ENCODE measurements at places on chromosomes 1 and 21.

- no peak for DNase-seq
Observed at GRCh38 chr1:152252157-152252556, 28.2 kb upstream of the HRNR start.

GRCh38 chr1:47232187-47232874 lies at the start of gene TAL1:
Gene TAL1, minus strand, starts transcription at chr1:47232225. Its CDS starts 6,337 bp downstream, at chr1:47225888.
- DNase-seq, result no peak

DNA sequence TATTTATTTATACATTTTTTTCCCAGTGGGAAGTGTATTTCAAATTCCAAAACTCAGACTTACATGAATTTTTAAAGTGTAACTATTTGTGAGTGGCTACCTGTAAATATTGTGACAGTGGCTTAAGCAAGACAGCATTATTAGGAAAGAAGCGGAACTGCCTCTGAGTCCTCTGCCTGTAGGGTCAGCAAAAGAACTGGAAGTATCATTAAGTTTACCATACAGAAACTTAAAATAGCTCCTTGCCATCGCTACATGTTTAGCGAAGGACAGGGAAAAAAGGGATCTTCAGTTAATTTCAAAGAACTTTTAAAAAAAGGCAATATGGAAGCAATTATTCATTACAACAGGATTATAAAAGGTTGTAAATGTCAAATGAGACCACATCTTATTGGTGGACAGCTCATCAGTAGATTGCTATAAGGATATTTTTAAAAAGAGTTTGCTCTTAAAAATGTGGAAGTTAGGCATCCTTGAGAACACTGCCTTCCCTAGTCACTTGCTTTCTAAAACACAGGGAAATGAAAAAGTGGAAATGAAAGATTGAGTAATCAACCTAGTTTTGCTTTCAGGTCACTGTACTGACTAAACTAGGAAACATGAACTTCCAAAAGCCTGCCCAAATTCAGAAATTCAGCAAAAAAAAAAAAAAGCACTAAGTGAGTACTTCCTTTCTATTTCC lies 39.2 kb downstream of the NSL1 start:
- no peak for DNase-seq

DNA sequence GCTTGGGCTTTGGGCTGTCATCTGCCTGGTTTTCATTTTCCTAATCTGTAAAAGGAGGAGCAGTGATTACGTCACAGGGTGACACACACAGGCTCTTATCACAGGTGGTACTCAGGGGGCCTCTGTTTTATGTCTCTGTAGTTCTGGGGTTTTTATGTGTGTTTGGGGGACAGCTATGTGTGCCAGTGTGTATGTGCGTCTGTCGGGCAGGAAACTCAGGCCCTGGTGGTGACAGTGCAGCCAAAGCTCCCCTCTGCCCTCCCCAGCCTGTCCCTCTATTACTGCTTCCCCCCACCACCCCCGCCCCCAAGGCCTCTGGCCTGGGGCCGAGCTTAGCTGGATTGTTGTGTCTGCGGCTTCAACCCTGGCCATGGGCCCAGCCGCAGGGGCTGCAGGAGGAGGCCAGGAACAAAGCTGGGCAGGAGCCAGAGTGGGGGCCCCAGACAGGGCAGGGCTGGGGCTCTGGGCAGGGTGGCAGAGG lies 13.3 kb downstream of the MFAP2 start:
- no peak for DNase-seq

GRCh38 chr1:12173041-12173509 lies 6.3 kb downstream of the TNFRSF1B start:
- no peak for DNase-seq

DNA sequence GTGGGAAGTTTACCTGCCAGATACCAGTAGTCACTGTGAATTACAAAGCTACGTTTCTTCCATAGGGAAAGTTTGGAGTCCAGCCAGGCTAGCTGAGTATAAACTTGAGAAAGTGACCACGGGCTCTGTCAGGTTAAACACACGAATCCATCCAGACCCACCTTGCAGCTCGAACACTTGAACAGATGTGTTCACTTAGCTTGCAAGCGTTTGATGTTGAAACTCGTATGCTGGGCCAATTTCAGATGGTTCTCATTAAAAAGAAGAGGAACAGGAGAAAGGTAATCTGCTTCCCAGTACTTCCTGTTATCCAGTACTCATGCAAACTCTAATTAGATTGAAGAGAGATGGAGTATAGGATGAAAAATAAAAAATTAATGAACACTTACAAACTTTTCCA lies 636.4 kb downstream of the SMYD3 start:
- no peak for DNase-seq

GRCh38 chr1:150563340-150564038 lies 14.3 kb downstream of the ADAMTSL4 start:
- peak; percentile 68 for DNase-seq

- DNase-seq, result no peak
Observed at GRCh38 chr1:31479811-31480210, 66.8 kb downstream of the SERINC2 start.

GRCh38 chr1:6523566-6523965 lies 30.7 kb downstream of the NOL9 start:
- DNase-seq, result no peak

DNA sequence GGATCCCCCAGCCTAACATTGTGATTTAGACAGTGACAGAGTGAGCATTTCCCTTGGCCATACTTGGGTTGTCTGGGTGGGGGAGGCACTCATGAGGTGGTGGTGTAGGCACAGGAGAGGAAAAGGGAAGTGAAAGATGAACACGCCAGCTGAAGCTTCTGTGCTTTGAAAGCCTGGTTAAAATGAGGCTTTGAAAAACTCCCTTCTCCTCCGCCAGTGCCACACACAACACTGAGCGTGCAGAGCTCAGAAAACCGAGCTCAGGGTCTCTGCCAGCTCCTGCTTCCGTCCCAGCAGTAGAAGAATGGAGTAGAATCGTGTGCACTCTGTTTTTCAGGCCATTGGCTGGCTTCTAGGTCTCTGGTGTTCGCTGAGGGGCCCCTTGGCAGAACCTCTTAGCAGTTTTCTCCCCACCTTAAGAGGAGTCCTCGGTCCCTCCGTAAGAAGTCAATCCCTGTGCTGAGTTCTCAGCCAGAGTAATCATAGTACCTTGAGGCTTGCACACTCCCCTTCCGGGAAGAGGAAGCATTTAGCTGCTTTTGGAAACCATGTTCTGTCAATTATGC lies 12.9 kb downstream of the PLEKHM2 start:
- DNase-seq, result no peak

DNA sequence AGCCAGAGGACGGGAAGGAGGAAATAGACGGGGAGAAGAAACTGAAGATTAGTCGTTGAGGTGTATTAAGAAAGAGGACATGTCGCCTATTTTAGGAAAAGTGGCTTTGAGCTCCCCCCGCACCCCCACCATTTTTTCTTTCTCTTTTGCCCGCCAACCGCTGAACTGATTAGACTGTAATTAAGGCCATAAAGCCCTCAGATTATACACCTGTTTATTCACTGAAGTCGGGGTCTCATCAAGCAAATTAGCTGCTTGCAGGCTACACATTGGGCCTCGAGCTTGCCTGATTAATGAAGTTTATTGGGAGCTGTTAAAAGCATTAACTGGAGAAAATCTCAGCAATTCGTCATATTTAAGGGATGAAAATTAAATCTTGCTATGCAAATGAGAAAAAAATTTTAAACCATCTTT lies 119.4 kb upstream of the RRP15 start:
- no peak for DNase-seq

GRCh38 chr1:47926461-47926999 lies 70.7 kb downstream of the TRABD2B start:
- no peak for DNase-seq

- DNase-seq, result no peak
Observed at GRCh38 chr1:30908696-30909364, at the start of gene SDC3. Gene SDC3, minus strand, starts transcription at chr1:30908758. Its CDS starts 172 bp downstream, at chr1:30908586.

GRCh38 chr1:3700631-3701030 lies 48.3 kb downstream of the TP73 start:
- no peak for DNase-seq

GRCh38 chr1:25684216-25684965 lies 67.8 kb downstream of the MAN1C1 start:
- DNase-seq, result no peak

DNA sequence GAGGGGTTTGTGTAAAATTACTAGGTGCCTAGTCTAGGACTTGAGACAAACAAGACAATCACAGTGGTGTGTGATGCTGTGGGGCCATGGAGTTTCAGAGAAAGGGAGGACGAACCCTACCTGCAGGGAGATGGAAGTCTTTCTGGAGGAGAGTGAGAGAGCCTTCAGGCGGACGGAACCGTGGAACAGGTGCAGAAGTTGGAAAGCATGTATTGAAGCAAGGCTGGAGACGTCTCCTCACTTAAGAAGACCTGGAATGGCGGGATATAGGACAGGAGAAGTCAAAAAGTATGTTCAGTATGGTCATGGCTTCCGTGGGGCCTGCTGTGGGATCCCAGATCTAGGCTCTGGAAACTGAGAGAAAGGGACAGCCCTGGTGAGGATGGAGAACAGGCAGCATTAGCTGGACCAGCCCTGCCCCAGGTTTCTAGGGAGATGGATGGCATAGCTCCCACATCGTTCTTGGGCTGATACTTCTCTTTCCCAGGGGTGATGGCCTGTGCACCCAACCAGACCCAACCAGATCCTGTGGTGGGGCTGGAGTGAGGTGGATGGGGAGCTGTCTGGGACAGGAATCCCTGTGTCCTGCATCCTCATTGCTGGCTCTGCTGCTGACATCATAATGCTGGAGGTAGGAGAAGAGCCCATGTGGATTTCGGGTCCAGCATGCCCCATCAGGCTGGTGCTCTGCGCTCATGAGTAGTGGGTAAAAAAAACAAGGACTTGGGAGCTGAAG lies 15.0 kb upstream of the LRP8 start:
- DNase-seq, result no peak

- no peak for DNase-seq
Observed at GRCh38 chr21:43275421-43276211, 106.8 kb downstream of the CRYAA start.

- DNase-seq, result no peak
Observed at GRCh38 chr1:97603776-97604175, 317.1 kb downstream of the DPYD start.

DNA sequence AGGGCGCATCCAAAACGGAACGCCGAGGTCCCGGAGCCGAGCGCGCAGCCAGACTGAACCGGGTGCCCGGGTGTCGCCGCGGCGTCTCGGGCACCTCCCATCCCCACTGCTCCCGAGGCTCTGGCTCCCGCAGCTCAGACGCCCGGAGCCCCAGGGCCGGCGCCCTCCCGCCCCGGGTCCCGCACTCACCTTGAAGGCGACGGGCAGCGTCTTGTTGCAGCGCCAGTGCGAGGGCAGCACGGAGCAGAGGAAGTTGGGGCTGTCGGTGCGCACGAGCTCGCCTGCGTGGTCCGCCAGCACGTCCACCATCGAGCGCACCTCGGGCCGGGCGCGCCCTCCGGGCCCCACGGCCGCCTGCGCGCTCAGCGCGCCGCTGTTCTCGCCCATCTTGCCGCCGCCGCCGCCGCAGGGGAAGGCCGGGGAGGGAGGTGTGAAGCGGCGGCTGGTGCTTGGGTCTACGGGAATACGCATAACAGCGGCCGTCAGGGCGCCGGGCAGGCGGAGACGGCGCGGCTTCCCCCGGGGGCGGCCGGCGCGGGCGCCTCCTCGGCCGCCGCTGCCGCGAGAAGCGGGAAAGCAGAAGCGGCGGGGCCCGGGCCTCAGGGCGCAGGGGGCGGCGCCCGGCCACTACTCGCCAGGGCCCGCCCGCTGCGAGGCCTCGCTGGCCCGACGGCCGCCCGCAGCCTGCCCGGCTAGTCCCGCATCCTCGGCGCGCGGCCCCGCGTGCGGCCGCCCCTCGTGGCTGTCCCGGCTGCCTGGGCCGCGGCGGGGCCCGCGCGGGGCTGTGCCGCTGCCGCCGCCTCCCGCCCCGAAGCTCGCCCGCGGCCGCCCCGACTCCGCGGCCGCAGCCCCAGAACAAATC lies 447 bp downstream of the RUNX3 start:
- DNase-seq, result no peak

DNA sequence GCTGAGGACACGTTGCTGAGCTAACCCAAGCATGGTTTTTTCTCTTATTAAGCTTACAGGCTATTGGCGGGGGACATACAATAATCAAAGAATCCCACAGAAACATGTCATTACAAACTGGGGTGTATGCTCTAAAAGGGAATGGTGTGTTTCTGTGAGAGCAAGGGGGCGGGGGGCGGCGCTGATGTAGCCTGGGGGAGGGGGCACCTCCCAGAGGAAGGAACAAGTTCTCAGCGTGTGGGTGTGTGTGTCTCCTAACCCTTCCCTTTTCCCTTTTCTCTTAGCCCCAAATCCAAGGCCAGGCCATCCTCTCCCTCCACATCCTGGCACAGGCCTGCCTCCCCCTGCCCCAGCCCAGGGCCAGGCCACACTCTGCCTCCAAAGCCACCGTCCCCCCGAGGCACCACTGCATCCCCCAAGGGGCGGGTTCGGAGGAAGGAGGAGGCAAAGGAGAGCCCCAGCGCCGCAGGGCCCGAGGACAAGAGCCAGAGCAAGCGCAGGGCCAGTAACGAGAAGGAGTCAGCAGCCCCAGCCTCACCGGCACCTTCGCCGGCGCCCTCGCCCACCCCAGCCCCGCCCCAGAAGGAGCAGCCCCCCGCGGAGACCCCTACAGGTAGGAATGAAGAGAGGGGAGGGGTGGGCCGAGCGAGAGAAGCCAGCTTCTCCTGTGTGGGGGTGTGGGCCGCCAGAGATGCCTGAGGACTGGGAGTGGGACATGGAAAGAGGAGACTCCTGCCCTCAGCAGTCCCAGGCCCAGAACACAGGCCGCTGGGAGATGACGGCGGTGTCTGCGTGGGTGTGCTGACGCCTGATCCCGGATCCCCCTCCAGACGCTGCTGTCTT lies 21.9 kb downstream of the MAP7D1 start:
- DNase-seq, result no peak

GRCh38 chr1:228691926-228692325 lies 43.4 kb upstream of the RHOU start:
- DNase-seq, result peak; percentile 38

GRCh38 chr1:7948960-7949359 lies 8.3 kb upstream of the TNFRSF9 start:
- peak; percentile 71 for DNase-seq

- no peak for DNase-seq
Observed at GRCh38 chr1:102498929-102499328, 502.2 kb upstream of the OLFM3 start.

GRCh38 chr1:216722821-216723220 lies 408 bp downstream of the ESRRG start:
- no peak for DNase-seq

GRCh38 chr1:31549809-31550620 lies 26.3 kb upstream of the TINAGL1 start:
- no peak for DNase-seq

DNA sequence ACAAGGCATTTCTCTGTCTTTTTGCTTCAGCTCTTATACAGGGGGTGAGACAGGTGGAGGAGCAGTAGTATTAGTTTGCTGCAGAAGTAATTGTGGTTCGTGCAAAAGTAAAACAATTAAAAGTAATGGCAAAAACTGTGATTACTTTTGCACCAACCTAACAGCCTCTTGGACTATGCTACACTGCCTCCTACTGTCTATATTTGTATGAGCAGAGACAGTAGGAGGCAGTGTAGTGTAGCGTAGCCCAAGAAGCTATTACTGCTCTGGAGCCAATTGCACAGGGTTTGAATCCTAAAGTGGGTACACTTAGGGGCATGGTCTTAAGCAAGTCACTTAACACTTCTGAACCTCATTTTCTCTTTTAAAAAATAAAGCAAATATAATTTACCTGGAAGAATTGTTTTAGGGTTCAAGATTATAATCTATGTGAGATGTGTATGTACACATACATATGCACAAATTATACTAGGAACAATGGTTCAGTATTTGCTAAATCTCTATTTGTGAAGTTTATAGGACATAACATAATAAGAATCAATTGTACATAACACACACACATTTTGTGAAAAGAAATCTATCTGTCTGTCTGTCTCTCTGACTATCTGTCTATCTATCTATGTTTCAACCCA lies 103.8 kb downstream of the BRINP3 start:
- DNase-seq, result no peak

GRCh38 chr1:8142955-8143629 lies 117.0 kb upstream of the ERRFI1 start:
- no peak for DNase-seq
